ENCODE measurements at places on chromosomes 4 and X.

DNA sequence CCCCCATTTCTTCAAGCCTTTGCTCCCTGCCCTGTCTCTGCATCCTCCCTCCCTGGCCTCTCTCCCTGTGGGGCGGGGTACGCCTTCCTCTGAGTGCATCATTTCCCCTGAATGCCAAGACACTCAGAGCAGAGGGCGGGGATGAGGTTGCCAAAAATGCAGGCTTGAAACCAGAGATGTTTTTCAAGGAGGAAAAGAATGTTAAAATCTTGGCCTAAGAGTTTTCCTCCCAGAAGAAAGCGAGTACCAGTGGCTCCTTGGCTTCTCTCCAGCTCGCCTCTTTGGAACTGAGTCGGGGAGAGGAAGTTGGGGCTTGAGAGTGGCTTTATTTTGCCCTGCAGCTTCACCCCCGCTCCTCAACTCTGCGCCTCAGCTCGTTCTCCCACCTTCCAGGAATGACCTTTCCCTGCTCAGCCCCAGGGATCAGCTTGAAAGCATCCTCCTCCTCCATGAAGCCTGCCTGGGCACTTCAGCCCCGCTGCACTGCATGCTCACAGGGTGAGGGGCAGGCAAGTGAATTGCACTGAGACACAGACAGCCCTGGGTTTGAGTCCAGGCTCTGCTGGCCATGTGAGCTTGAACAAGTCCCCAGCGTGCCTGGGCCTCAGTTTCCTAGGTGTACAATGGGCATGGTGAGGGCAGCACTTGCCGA is 57.5 kb upstream of the SORCS2 start:
- DNase-seq, result peak; percentile 71

DNA sequence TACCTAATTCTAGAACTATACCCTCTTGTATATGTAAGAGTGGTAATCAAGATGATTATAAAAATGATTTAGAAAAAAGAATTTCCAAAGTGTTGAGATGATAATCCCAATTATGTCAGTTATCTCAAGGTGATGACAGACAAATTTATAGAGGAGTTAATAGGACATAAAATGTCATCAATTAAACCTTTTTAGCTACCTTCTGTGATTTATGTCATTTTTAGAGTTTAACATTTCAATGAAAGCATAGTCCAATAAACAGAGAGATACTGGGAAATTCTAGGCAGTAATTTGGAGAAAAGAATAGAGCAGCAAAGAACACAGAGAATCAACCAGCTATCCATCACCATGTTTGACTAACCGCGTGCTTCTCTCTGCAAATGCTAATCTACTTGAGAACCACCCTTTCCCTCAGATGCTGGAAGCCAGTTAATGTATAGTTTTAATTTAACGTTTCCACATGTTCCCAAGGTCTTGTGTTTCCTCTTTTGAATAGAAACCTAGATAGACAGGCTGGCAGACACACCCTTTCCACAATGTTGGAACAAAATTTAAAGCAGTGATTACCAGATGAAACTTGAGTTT is 433.1 kb upstream of the FAM241A start:
- no peak for DNase-seq

GRCh38 chr4:165972747-165973146 is 99.7 kb downstream of the TLL1 start:
- no peak for DNase-seq

GRCh38 chrX:65463550-65463949 is 71.0 kb downstream of the LAS1L start:
- DNase-seq, result no peak

GRCh38 chr4:110625576-110626257 is 2.8 kb upstream of the PITX2 start:
- no peak for DNase-seq

DNA sequence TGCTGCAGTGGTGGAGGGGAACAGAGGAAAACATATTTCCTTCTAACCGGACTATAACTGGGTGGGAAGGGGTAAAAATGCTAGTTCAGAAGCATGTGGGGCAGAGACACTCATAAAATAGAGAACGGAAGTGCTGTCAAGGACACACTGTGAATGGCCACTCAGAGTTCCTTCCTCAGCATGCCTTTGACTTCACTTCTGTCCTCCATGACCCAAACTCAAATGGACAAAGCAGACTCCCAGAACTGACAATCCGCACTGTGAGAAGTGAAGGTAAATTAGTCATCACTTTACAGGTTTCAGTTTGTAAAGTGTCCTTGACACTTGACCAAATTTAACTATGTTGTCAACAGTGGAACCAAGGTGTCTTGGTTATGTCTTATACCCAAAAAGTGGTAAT is 30.2 kb upstream of the ELF2 start:
- no peak for DNase-seq

DNA sequence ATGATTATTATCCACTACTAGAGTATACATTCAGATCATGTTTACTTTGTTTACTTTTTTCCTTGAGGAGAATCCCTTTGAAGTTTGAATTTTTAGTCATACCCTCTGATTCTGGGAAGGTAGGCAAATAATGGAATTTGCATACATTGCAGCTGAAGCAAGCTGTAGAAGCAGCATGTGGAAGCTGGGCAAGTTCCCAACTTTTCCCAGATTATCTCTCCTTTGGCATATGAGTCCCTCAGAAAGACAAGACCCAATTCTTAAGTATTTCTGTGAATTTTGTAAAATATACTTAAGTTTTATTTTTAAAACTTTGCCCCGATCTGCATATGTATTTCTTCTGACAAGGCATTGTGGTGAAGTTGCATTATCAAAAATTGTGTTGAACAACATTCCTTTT is 94.9 kb downstream of the CNKSR2 start:
- DNase-seq, result no peak

DNA sequence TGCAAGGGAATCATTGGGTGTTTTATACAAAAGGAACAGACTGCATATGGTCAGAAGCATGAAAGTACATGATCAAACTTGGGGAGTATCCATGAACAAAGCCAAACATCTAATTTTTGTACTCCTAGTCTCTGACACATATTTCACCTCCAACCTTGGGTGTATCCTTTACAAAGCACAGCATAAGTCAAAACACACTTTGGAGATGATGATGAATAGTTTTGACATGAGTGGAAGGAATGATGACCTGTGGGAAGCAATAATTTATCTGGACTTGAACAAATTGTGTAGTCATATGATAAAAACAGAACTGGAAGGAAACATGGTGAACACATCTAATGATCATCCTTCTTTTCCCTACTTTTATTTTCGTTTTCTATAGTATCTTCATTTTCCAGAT is 108.7 kb upstream of the PLS3 start:
- DNase-seq, result no peak

- DNase-seq, result no peak
These were observed 5.4 kb upstream of the RS1 start for GRCh38 chrX:18677161-18677869.

GRCh38 chr4:35986537-35986936 is 257.8 kb downstream of the ARAP2 start:
- no peak for DNase-seq

DNA sequence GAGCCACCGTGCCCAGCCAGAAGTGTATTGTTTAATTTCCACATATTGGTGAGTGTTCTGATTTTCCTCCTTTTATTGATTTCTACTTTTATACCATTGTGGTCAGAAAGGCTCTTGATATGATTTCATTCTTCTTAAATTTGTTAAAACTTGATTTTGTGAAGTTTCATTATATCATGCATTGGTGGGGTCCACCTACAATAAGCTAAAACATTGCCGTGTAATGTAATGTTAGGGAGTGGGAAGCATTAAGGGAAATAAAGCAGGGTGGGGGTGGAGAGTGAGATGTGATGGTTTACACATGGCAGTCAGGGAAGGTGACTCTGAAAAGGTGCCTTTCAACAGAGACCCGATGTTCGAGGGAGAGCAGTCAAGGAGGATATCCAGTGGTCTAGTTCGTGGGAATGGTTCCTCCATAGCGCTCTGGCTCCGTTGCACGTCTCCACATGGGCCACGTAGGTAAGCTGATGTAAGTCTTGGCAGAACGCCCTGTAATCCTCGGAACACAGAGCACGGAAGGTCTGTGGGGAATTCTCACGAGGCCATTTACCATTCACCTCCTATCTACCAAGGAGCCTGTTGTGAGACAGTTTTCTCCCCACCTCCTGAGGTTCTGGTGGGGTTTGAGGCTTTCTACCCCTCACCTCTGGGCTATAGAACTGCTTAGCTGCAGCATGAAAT is 7.7 kb upstream of the WDR13 start:
- DNase-seq, result no peak

- DNase-seq, result no peak
These were observed 212.7 kb downstream of the RPA4 start for GRCh38 chrX:97096385-97096784.

DNA sequence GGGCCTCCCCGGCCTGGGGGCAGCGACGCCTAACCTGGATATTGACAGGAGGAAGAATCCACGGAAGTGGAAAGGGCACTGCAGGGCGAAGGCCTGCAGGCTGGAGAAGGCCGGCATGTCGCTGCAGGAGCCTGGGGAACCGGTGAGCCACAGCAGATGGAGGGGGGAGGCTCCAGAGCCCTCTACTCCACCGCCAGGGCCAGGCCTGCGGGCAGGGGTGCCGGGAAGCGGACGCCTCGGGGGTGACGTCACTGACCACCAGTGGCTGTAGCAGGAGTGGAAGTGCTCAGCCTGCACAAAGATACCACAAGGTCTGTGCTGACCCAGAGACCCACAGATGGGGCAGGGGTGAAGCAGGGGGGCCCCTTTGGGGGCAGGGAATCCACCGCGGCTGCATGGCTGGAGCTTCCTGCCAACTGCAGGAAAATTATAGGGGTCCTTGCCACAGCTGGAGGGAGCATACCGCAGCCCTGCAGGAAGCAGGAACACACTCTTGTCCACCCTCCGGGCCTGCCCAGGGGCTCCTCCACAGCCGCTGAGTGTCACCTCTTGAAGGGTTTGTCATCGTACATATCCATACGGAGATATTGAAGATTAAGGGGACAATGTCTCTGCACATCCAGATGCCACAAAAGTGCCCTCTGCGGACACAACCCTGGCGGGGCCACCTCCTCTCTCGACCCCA is 7.6 kb upstream of the HTRA3 start:
- DNase-seq, result no peak

DNA sequence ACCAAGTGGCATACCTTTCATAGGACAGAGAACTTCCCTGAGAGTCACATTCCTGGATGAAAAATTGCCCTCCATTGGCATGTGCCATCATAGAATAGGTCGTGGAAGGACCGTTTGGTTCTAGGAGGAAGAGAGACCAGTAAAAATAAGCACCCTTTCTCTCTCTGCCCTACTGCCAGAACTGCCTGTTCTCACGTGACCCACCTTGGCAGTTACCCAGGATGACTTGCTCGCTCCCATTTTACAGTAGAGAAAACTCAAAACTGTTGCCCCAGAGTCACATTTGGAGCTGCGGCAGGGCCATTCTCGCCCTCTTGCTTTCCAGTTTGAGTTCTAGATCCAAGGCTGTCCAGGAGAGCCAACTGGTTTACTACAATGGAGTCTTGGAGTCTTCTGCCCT is 1.1 kb upstream of the NLGN3 start:
- no peak for DNase-seq

DNA sequence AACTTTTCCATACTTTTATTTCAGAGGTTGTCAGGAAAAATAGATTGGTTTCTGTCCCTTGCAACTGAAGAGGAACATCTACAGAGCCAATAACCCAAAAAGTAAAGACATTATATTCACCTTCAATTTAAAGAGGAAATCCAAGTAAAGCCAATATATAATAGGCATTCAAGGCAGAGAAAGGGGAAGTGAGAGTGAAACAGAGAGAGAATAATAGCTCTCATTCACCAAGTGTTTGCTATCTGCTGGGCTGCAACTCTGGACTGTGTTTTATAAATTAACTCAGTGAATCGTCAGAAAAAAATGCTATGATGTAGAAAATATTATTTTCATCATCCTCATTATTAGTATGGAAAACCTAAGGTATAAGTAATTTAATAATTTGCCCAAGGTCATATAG is 448.5 kb downstream of the TRAM1L1 start:
- DNase-seq, result no peak

DNA sequence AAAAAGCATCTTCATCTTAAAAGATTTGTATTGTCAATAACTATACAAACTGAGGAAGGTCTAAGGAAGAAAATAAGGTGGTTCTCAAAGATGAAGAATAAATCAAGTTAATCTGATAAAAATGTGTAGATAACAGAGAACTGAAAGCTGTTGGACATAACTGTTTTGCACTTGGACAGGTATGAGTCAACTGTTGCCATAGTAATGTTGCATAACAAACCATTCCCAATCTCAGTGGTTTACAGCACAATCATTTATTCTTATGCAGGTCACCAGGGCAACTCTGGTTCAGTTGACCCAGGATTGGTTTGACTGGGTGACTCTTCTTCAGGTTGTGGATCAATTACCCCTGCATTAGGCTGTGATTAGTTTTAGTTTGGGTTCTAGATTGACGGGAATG is 2197.7 kb downstream of the ARAP2 start:
- DNase-seq, result no peak

DNA sequence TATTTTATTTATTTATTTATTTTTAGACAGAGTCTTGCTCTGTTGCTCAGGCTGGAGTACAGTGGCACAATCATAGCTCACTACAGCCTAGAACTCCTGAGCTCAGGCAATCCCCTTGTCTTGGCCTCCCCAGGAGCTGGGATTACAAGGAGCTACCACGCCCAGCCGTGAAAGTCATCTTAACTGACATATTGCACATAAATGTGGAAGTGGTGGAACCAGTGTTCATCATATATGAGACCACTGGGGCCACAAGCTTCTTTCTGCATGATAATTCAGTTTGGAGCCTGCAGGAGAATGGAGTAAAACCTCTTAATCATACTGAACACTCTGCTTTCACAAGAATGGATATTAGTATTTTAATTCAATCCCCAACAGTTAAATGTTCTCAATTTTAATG is 12.5 kb upstream of the CTSO start:
- DNase-seq, result no peak

- no peak for DNase-seq
These were observed 708 bp downstream of the TMSB4X start for GRCh38 chrX:12975670-12975965.

- no peak for DNase-seq
These were observed 20.2 kb upstream of the GATB start for GRCh38 chr4:151781026-151781425.

DNA sequence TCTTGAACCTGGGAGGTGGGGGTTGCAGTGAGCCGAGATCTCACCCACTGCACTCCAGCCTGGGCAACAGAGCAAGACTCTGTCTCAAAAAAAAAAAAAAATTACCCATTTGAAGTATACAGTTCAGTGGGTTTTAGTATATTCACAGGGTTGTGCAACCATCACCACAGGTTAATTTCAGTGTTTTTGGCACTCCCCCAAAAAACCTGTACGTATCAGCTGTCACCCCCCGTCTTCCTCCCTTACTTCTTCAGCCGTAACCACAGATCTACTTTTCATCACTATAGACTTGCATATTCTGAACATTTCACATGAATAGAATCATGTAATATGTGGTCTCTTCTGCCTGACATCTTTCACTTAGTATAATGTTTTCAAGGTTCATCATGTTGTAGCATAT is 11.7 kb upstream of the PTTG2 start:
- no peak for DNase-seq

GRCh38 chr4:88257726-88258125 is 26.6 kb downstream of the PPM1K start:
- DNase-seq, result no peak

DNA sequence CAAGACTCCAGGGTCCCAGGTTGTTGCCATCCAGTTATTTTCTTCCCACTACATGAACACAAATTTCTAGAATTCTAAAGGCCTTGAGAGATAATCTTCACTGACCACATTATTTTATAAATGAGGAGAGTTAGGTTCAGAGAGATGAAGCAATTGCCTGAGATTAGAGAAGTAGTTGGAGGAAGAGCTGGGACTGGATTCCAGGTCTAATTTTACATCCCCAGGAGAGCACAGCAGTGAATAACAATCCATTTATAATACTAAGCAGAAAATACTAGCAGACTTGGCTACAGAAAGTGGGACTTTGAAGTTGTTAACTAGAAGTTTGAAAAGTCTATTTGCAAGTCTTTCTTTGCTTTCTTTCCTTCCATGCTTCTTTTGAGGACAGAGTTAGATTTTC is 231.3 kb upstream of the S100G start:
- no peak for DNase-seq
